Diencephalon (tissue), 1 donor: ENCODE measurements at places on chromosomes 3 and 15. TPM values are rescaled to one million over a fixed set of nuclear protein-coding genes. Genes with fewer than 3 reads are reported as not detected.

Gene STAC
- 13.8 TPM for total RNA-seq

Gene TMEM212
- not detected for total RNA-seq

Gene GPR27
- total RNA-seq: 42.0 TPM

Gene CTXND1
- 4.2 TPM for total RNA-seq

Gene CHRNA7
- 12.7 TPM for total RNA-seq

Gene SH2D7
- not detected for total RNA-seq

Gene WDR93
- total RNA-seq: 2.1 TPM

Gene HYAL1
- total RNA-seq: 0.69 TPM

Gene ALG1L2
- not detected for total RNA-seq

Gene SAMMSON
- total RNA-seq: 0.23 TPM

Gene PRICKLE2
- 69.9 TPM for total RNA-seq

Gene COL6A5
- 0.69 TPM for total RNA-seq

Gene ACTR8
- total RNA-seq: 53.3 TPM

Gene IL17RD
- total RNA-seq: 27.7 TPM

Gene ZNF35
- total RNA-seq: 18.9 TPM

Gene ACAP2
- total RNA-seq: 217 TPM

Gene ALDH1A3
- total RNA-seq: 1.6 TPM

Gene GOLGA6L25
- not detected for total RNA-seq

Gene NR2E3
- not detected for total RNA-seq

Gene GASK1A
- total RNA-seq: 9.9 TPM

Gene ACTRT3
- 9.2 TPM for total RNA-seq

Gene ITIH1
- not detected for total RNA-seq

Gene RNU6-1
- total RNA-seq: not detected

Gene SLC22A14
- total RNA-seq: 0.69 TPM

Gene SLC2A2
- not detected for total RNA-seq

Gene MYLK
- 13.6 TPM for total RNA-seq

Gene USP3
- 50.5 TPM for total RNA-seq

Gene CCDC191
- 10.6 TPM for total RNA-seq

Gene EPHB3
- total RNA-seq: 20.5 TPM

Gene ZMYND10
- total RNA-seq: 23.8 TPM

Gene SPTSSB
- 33.9 TPM for total RNA-seq
